NCI-H446 (cell line): ENCODE measurements at places on chromosomes 12 and 14.

- DNase-seq: no peak
Observed at GRCh38 chr14:71474301-71475265, 457.6 kb upstream of the RGS6 start.

GRCh38 chr12:107779077-107779831, 4.8 kb downstream of the ASCL4 start:
- DNase-seq: no peak

- DNase-seq: no peak
Observed at GRCh38 chr12:132076711-132077110, 67.4 kb downstream of the DDX51 start.

DNA sequence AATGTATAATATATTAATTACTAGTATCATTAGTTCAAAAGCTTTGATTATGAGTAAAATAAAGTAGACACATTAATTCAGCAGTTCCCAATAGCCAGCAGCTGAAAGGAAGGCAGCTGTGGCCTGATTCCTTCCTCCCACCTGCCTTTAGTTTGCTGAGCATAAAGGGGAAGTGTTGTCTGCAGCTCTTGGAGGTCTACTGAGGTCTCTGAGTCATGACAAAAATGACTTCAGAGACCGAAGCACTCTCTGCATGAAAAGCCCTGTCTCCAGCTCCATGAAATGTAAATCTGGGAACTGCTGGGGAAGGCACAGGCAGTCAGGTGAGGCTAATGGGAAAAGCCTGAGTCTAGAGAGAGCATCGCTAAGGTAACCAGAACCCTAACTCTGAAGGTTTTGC, 165.4 kb downstream of the NRXN3 start:
- no peak for DNase-seq

GRCh38 chr12:59890896-59891579, 295.2 kb downstream of the SLC16A7 start:
- DNase-seq: no peak
